NAMALWA (cell line): ENCODE measurements at places on chromosomes 1 and 21.

GRCh38 chr1:25028907-25029599 lies 99.0 kb upstream of the RUNX3 start:
- no peak for DNase-seq

- DNase-seq: no peak
Observed at GRCh38 chr1:22507587-22507986, 55.7 kb upstream of the EPHA8 start.

DNA sequence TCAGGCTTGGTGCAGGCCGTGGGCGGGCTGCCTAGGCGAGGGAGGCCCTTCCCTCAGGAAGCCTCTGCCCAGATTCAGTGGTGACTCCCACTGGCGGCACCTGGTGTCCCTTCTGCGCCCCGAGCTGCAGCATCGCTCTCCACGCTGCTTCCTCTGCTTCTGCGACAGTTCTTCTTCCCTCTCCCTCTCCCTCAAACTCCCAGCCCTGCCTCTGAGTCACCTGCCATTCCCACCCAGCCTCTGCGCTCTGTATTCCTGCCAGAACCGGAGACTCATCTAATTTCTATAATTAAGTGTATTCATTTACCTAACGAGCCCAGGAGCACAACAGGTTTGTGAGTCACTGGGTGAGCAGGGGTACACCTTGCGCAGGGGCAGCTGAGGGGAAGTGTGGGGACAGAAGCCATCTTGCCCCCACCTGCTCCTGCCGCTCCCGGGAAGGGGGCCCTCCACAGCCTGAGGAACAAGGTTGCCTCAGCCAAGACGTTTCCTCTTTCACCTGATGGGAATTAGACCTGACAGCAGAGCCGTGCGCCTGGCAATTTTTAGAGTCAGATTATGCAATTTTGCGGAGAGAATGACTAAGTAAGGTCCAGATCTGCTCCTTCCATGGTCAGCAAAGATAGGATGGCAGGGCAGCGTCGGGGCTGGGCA lies 19.4 kb downstream of the KCNC4 start:
- no peak for DNase-seq

- DNase-seq: no peak
Observed at GRCh38 chr1:233107130-233107660, 156.8 kb downstream of the NTPCR start.

DNA sequence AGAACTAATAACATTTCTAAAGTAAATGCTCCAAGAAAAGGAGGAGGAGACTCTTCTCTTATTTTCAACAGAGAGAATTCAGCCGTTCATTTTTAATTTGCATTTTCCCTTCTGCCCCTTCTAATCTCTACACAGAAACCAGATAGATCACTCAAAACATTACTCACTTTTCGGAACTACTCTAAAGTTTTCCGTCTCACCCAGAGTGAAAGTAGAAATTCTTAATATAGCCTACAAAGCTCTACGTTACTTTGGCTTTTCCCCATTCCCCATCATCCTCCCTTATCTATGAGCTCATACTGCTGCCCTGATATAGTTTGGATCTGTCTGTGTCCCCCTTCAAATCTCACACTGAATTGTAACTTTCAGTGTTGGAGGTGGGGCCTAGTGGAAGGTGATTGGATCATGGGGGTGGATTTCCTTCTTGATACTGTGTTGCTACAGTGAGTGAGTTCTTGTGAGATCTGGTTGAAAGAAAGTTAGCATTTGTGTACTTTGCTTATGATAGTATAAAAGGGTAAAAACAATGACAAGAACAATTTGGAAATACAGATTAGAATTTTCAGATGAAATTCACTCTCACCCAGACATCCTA lies 188.2 kb downstream of the AMY1C start:
- no peak for DNase-seq

GRCh38 chr1:201791779-201792173 lies 37.2 kb upstream of the IPO9 start:
- no peak for DNase-seq

DNA sequence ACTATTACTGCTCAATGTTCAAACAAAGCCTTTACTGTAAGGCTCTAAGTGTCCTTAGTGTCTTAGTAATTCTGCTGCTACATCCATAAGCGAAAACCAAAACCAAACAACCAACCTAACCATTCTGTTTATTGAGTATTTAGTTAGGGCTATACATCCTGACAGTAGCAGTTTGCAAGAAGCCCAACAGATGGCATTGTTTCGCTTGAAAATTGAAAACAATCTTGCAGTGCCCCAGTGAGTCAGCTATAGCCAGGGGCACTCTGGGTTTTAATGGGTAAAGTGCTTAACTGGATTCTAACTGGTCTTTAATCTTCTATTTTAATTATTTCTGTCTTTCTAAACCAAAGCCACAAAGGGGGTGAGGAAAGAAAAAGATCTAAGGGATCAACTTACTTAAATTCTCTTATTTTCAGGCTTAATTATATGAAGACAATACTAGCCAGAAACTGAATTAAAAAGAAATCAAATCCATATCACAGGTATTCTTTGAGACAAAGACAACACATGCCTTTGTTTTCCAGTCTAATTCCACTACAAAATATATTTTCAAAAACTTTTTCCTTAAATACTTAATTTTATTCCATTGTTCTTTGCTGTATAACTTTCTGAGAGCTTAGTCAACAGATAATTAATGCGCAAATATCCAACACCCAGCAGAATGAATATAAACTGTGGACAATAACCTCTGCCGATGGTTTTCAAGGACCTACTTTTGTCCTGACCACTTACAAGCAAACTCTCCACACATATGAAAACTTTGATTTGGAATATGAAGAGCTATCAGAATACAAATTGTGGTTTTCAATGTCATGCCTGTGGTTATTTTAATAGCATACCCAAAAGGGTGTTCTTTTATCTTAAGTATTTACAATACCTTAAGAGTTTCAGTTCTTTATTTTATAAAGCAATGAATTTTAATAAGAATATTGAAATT lies 15.2 kb downstream of the POGZ start:
- peak; percentile 94 for DNase-seq

DNA sequence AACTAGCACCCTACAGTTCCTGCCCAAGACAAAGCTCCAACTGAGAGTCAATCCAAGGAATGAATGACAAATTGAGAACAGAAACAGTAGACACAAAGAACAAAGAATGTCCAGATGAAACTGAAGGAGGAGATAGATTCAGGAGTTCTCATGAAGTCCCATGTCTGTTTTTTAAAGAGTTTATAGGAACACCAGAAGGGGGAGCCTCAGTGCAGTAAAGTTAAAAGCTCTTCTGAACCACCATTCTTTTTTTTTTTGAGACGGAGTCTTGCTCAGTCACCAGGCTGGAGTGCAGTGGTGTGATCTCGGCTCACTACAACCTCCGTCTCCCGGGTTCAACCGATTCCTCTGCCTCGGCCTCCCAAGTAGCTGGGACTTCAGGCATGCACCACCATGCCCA lies 323.6 kb downstream of the MRPL39 start:
- DNase-seq: peak; percentile 60

- DNase-seq: no peak
Observed at GRCh38 chr21:41673596-41674335, 93.1 kb downstream of the RIPK4 start.

- DNase-seq: no peak
Observed at GRCh38 chr1:170510163-170510562, 21.8 kb upstream of the GORAB start.
